Activated B cell treated with CpG ODN at 0.5 μM for 24 hours (primary cell): ENCODE measurements at places on chromosomes 6 and 20. TPM values are rescaled to one million over a fixed set of nuclear protein-coding genes. Genes with fewer than 3 reads are reported as not detected.

Gene HCK
- total RNA-seq = 183 TPM in 2 replicates

Gene PRL
- not detected in 2 replicates for total RNA-seq

Gene NOTCH4
- 3.3 and 4.0 TPM in 2 replicates for total RNA-seq

Gene RPRD1B
- 38.4 and 40.8 TPM in 2 replicates for total RNA-seq

DNA sequence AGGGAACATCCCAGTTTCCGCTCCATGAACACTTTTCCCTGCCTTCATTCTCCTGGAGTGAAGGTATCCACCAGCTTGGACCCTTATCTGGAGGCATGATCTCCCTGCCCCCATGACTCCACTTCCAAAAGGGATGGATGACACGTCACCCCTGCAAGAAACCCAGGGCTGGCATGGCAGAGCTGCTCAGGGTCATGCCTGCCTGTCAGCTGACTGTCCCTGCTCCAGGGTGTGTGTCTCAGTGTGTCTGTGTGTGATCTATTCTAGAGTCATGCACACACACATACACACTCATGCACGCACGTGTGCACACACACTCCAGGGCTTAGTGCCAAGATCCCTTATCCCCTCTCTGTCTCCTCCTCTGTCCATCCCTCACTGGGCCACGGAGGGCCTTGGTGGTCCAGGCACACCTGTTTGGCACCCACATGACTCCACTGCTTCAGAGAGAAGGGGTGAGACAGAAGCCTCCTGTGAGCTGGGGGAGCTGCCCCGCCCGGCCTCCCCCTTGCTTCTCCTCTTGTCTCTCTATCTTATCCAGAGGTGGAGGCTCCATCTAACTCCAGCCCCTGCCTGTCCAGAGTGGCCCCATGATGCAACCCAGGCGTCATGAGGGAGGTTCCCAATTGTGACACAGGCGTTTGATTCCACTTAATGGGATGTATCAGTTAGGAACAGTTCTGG is 290.9 kb downstream of the CDC5L start:
- DNase-seq = no peak

DNA sequence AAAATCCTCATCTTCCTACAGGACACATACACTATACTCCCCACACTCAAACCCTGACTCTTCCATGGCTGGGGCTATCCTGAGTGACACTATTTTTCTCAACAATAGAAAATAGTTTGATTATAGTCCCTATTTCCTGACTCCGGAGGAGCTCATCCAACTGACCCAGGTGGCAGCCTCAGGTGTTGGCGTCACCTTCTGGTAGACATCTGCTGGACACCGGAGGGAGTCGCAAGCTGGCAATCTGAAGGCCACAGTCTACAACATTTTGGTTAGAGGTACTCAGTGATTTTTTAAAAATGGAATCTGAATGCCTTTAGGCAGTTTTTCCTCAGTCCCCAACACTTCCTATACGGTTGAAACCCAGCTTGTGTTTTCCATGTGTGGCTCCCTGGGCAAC is 32.2 kb upstream of the OCSTAMP start:
- DNase-seq = no peak

- no peak for DNase-seq
Observed at GRCh38 chr6:43639984-43640800, 4.6 kb downstream of the MAD2L1BP start.

- DNase-seq = no peak
Observed at GRCh38 chr6:125811259-125811658, 20.5 kb downstream of the NCOA7 start.

DNA sequence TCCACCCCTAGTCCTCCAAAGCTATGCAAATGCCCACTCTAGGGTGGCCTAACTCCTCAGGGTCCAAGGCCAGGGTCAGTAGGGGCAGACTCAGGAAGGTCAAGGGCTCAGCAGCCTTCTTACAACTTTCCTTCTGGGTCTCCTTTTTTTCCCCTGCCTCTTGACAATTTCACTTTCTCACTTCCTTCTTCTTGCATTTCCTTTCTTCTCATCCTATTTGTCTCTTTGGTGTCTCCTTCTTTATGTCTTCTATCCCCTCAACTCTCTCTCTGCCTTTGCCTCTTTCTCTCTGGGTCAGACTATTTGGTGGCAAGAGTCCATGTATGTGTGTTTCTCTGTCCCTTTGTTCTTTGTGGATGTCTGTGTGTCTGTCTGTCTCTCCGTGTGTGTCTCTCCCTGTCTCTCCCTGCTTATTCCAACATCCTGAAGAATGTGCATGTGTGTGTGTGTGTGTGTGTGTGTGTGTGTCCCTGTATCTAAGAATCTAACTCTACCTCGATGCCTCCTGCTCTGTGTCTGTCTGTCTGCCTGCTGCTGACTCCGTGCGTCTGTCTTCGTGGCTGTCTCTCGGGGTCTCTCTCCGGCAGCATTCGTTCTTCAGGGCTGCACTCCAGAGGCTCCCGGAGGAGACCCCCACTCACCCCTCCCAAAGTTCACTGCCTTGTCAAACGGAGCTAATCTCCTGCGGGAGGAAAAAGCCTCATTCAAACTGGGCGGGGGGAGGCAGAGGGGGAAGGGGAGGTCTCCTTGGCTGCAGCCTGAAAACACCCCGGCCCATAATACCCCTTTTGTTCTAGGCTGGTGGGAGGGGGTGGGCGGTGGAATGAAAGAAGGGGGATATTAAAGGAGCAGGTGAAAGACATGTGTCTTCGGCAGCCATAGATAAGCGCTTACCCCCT is 51.7 kb upstream of the FOXP4 start:
- no peak for DNase-seq

DNA sequence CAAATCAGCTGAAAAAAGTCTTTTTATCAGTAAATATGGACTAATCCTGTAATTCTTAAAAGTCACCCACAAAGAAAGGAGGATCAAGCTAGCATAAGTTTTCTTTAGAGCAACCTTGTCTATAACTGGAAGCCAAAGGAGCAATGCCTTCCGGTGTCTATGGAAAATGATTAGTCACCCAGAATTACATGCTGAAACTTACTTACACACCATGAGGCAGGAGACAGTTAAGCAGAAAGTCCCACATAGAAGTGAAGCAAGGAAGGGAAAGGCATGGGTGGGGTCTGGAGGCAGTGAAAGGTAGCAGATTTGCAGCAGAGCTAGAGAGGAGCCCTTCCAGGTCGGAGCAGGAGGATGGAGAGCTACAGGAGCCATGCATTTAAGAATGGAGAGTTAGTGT is 153.7 kb upstream of the RIPOR2 start:
- DNase-seq = no peak

- no peak for DNase-seq
Observed at GRCh38 chr6:133377219-133377618, 136.1 kb downstream of the EYA4 start.

DNA sequence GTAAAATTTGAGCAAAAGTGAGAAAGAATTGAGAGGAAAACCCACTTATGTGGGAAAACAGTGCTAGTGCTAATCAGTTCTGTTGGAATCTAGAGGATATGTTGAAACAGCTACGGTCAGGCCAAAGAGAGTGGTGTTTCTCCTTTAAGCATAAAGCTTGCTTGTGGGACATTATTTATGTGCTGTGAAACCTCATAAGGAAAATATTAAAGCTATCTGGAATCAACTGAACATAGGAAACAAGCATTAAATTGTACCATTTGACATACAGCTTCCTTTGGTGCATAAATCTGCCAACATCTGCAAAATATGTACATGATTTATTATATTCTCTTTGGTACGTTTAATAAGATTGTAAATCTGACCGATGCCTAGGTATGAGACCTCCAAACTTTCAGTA is 182.5 kb upstream of the PDE10A start:
- no peak for DNase-seq

GRCh38 chr6:151263967-151264366 is 24.2 kb downstream of the AKAP12 start:
- DNase-seq = no peak

DNA sequence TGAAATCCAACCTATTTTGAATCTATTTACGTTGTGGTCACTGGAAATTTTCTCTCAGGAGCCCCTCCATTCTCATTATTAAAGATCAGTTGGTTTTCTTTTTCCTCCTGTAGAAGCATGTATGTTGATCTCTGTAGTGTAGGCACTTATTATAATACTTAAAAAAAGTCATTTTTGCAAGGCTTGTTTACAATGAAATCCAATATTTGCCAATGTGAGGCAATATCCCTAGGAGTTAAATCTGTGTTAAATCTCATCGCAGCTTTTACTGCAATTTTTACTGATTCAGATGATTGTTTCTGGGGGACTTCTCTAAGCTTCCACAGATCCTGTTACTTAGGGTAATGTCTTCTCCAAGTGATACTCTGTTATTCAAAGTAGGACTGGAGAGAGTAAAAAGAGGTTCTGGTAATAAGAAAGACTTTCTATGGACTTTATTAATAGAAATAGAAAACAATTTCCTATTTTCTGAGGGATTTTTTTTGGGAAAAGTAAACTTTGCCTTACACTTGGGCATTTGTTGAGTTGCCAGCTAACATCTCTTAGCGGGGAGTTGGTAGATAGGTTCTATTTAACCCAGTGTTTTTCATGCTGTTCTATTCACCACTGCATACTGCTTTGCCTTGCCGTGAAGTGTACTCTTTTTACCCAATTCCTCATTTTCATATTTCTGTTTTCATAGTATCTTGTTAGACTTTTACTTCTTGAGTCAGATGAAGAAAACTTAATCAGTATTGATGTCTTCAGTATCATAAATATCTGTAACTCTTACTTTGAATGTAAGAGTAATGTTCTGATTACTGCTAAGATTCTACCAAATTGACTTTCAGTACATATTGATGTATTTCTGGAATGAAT is 48.6 kb downstream of the CDKAL1 start:
- DNase-seq = no peak

DNA sequence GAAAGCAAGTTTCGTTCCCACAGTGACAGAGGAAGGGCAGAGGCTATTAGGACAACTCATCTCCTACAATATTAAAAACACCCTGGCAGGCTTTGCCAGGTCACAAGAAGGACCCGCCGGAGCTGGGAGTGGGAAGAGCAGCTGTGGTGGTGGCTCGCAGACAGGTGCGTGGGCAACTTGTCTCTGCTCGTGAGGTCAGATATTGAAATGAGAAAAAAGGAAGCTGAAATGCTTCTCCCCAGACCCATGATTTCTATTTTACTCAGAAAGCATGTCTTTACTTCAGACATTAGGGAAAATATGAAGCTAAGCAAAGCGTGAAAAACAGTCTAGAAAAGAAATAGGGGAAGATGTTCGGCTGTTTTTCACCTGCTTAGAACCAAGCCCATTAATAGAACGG is 166.3 kb upstream of the EEF1E1 start:
- no peak for DNase-seq

DNA sequence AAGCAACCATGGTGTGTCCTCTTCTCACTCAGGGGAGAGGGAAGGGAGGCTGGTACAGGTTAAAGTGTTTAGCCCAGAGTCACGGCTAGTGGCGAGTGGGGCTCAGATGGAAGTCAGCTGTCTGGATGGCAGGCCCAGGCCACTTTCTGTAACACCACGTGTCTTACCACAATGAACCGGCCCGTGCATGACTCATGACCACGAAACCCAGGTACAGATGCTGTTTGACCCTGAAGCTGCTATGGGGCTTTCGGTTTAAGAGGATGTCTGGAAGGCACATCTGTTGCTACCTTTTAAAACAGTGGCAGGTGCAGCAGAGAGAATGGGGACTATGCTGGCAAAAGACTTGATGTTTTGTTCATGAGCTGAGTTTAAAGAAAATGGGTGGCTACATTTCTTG is 36.5 kb upstream of the MPC1 start:
- no peak for DNase-seq

DNA sequence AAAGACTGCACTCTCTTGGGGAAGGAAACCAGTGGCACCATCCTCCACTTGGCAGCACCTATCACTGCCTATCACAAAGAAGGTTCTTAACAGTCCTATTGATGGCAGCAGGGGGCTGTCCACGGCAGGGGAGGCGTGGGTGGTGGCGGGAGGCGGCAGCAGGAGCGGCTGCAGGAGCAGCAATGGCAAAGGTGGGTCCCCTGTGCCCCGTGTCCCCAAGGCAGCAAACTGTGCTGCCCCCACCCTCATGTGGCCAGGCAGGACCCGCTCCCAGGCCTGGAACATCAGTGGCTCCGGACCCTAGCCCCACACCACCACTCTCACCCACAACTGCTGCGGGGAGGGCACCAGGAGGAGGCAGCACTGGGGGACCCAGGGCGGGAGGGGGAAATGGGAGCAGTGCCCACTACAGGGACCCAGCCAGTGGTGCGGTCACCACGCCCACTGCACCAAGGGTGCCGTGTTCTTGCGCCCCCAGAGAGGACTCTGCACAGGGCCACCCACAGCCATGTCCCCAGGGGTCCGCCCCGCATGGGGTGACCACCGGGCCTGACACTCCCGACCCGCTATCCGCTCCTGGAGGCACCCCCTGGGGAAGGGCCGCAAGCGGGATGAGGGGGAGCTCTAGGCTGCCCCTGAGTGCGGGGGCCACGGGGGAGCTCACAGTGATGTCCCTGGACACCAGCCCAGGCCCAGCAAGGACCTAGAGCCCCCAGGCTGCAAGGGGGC is 54.6 kb downstream of the GMDS start:
- no peak for DNase-seq
